Temporal lobe (tissue), 4 donors: ENCODE measurements at places on chromosomes 5 and 9. TPM values are rescaled to one million over a fixed set of nuclear protein-coding genes. Genes with fewer than 3 reads are reported as not detected.

The P4HA2 gene
- total RNA-seq, result 8.9 TPM

The GTF2H2C gene
- total RNA-seq, result 42.8 TPM

The ZFP37 gene
- 21.9 TPM for total RNA-seq

The TAL2 gene
- total RNA-seq, result 9.6 TPM

The OTULINL gene
- total RNA-seq, result 15.5 TPM

The FBP2 gene
- total RNA-seq, result not detected

The IL17B gene
- not detected for total RNA-seq

The MYOZ3 gene
- 3.9 TPM for total RNA-seq

The LURAP1L gene
- total RNA-seq, result 0.98 TPM
